ENCODE measurements at places on chromosomes 2 and 18. TPM values are rescaled to one million over a fixed set of nuclear protein-coding genes. Genes with fewer than 3 reads are reported as not detected.

DNA sequence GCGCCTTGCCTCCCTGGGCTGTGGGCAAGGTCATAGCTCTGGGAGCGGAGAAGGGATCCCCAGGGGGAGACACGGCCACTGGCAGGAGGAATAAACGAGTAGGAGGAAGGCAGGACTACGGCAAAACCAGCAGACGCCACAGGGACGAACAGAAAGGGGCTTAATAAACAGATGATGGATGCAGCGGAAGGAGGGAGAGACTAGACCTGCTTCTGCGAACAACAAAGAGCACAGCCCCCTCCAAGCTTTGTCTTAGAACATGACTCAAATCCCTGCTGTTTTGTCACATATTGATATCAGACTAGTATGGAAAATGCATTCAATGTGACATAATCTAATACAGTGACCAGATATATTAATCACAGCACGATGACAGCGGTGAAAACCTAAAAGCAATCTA is 155.9 kb upstream of the TPO start:
- DNase-seq: no peak

DNA sequence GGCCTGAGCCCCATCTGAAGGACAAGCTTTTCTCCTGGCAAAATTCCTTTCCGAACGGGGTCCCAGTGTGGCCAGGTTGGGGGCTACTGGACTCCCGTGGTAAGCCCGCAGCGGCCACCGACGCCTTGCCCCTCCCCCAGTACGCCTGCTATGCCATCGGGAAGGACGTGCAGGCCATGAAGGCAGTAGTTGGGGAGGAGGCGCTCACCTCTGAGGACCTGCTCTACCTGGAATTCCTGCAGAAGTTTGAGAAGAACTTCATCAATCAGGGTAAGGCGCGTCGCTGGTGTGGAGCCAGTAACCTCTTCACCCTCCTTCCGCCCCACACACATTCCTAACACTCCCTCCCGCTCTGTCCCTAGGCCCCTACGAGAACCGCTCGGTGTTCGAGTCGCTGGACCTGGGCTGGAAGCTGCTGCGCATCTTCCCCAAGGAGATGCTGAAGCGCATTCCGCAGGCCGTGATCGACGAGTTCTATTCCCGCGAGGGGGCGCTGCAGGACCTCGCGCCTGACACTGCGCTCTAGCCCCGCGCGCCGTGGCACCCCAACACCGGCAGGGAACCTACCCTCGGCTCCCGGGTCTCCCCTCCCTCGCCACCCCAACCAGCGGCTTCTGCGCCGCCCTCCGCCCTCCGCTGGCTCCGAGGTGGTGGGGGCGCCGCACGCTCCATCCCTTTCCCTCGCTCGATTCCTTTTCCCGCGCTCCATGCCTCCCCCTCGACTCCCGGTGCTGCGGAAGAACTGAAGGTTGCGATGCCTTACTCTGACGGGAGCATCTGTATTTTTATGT is 13.6 kb upstream of the ANKRD53 start:
- DNase-seq: peak; percentile 61

GRCh38 chr2:69461404-69461803 is 24.2 kb upstream of the NFU1 start:
- no peak for DNase-seq

DNA sequence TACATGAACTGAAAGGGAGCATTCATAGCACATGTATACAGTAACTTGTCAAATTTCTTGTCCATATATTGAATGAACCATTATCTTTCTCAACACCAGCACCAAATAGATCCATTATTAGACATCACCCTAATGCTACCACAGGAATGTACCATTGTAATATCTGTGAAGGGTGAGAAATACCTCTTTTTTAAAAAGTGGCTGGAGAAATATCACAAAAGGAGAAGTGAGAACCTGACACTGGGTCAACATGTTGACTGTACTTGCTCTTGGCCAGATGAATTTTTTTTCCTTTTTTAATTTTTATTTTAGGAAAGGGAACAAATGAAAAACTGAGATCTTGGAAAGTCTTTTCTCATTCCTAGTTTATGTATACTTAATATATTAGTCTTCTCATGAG is 63.5 kb downstream of the CAVIN2 start:
- DNase-seq: no peak

DNA sequence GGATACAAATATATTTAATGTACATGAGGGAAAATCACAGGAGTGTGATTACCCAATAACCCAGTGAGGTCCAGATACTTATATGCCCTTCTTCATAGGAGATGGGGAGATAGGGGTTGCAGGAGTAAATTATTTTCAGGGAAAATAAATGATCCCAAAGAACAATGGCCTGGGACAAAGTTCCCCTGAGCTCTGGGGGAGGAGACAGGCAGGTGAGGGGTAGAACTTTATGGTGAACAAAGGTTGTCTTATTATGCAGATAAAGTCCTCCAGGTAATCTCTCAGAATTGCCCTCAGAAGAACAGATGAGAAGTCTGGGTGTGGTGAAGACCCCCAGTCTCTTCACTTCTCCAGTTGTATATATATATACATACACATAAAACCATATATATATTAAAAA is 22.1 kb upstream of the RMDN2 start:
- DNase-seq: no peak

Gene FOXD4L1
- not detected for total RNA-seq

Gene XIRP2
- 0.28 TPM for total RNA-seq

Gene RGPD4
- total RNA-seq: 0.19 TPM

DNA sequence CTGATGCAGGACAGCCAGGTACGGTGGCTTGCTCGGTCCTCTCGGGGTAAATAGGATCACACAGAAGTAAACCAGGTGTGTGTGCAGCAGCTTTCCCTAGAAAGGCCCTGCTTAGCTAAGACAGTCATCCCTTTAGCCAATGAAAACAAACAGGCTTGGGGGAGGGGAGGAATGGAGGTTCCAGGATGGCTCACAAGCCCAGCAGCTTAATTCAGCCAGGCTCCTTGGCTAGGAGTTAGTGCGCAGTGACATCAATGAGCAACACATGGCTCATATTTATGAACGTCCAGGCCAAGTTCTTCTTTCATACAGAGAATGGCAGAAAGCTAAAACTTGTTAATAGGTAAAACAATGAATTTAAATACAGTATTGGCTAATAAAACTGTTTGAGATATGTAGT is 10.2 kb downstream of the IAH1 start:
- DNase-seq: no peak

Gene SFT2D3
- total RNA-seq: 5.8 TPM

GRCh38 chr2:46812361-46813019 is 103.1 kb downstream of the MCFD2 start:
- DNase-seq: peak; percentile 66

- no peak for DNase-seq
Observed at GRCh38 chr2:18467749-18468360, 92.6 kb downstream of the RDH14 start.

GRCh38 chr2:3780477-3781402 is 77.4 kb downstream of the DCDC2C start:
- DNase-seq: peak; percentile 68

Gene IL1B
- total RNA-seq: 0.84 TPM

DNA sequence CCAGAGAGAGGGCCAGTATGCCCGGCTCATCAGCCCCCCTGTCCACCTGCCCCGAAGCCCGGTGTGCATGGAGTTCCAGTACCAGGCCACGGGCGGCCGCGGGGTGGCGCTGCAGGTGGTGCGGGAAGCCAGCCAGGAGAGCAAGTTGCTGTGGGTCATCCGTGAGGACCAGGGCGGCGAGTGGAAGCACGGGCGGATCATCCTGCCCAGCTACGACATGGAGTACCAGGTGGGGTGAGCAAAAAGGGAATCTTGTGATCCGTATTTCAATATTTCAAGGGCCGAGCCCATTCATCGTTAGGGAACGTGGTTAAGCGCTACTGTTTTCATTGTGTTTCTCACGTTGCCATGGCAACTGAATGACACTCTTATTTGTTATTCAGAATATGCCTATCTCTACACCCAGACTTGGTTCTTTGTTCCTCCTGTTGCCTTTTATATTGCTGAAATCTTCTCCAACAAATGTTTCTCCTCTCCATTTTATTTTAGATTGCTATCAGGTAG is 81.5 kb downstream of the NRP2 start:
- DNase-seq: peak; percentile 45

DNA sequence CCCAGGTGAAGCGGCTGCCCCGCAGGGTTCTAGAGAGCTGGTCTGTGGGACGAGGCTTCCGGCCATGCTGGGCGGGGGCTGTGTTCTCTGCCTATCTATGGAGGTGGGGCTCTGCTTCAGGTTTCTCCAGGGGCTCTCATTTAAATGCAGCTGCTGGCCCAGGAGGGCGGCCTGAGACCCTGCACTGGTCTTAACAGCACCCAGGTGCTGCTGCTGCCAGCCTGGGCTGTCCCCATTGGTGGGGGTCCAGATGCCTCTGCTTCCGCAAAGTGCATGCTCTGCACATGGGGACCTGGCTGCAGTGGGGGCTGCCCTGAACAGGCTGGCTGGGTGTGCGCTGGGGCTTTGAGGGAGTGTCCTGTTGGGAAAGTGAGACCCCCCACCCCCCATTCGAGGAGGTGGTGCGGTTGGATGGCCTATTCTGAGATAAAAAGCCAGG is 29.7 kb upstream of the ALLC start:
- DNase-seq: no peak

- DNase-seq: peak; percentile 84
Observed at GRCh38 chr18:13284330-13285027, 65.9 kb downstream of the LDLRAD4 start.

DNA sequence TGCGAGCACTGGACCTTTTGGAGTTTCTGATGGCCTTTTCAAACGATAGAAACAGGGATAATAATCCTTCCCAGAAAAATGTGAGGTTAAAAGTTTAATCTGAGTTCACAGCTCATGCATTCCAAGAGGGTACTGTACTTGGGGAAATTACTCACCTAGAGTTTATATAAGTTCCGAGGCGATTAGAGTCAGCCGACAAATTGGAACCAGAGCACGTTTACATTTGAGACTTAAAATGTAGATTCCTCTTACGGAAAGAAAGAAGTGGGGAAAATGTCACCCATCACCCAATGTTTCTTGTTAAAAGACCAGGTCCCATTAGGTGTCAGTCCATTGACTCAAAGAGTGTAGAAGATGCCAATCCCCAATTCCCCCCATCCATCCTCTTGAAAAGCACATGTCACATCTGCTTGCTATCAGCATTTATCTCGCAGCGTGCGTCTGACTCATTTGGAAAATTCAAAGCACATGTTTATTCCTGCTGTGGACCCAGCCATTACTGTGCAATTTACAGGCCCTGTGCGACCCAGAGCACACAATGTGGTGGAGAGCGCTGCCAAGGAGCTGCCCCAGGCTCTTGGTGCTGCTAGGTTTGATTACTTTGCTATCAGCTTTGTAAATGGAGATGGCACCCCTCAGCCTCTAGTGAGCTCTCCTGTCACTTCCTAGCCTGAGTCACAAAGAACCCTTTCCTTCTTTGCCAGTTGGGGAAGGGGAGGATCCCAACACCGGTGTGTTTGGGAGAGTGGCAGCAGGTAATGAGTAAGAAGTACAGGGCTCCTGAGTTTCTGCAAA is 104.8 kb downstream of the COLEC12 start:
- DNase-seq: no peak

GRCh38 chr2:220442012-220442411 is 814.6 kb downstream of the SLC4A3 start:
- no peak for DNase-seq

- no peak for DNase-seq
Observed at GRCh38 chr2:158714420-158714819, 80.7 kb upstream of the DAPL1 start.

DNA sequence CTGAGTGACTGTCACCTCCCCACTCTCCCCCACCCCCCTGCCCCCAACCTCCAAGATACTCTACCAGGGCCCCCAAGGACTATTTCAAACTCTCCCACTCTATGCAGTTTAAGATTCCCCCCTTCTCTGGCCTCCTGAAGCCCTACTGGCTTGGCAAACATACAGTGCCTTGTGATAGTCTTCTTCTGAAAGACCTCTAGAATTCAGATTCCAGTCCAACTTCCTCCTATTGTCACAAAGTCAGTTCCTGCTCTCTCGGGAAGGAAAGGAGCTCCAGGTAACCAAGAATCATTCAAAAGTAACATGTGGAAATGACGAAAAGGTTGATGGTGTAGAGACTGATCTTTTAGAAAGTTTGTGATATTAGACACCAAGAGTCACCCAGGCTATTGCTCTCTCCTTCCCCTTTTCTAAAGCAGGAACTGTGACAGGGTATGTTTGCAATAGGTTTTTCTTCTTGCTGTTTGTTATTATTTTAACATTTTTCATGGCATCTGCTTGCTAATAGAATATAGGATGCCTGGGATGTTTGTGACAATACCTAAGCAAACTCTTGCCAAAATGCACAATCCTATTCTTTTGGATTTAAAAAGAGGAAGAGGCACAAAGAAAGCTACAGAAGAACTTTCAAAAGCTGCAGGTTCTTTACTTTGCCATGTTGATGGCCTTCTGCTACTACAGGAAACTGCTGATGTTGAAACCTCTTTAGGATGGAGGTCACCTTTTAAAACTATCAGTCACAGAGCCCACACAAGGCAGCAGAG is 93.5 kb upstream of the MGAT4A start:
- DNase-seq: no peak

Gene CHRNA1
- total RNA-seq: not detected

GRCh38 chr2:30405260-30405605 is 41.8 kb upstream of the LCLAT1 start:
- no peak for DNase-seq

Gene STARD6
- not detected for total RNA-seq

Data from adrenal gland (tissue), 19 donors.